Hindlimb muscle (tissue), 1 donor: ENCODE measurements at places on chromosomes 2 and 18. TPM values are rescaled to one million over a fixed set of nuclear protein-coding genes. Genes with fewer than 3 reads are reported as not detected.

GRCh38 chr2:75007819-75008218, 49.4 kb downstream of the POLE4 start:
- DNase-seq: no peak

GRCh38 chr18:74040459-74041332, 106.9 kb downstream of the FBXO15 start:
- DNase-seq: no peak

Gene RUFY4
- 0.13 TPM for polyA plus RNA-seq

Gene FKBP7
- 46.3 TPM for polyA plus RNA-seq

DNA sequence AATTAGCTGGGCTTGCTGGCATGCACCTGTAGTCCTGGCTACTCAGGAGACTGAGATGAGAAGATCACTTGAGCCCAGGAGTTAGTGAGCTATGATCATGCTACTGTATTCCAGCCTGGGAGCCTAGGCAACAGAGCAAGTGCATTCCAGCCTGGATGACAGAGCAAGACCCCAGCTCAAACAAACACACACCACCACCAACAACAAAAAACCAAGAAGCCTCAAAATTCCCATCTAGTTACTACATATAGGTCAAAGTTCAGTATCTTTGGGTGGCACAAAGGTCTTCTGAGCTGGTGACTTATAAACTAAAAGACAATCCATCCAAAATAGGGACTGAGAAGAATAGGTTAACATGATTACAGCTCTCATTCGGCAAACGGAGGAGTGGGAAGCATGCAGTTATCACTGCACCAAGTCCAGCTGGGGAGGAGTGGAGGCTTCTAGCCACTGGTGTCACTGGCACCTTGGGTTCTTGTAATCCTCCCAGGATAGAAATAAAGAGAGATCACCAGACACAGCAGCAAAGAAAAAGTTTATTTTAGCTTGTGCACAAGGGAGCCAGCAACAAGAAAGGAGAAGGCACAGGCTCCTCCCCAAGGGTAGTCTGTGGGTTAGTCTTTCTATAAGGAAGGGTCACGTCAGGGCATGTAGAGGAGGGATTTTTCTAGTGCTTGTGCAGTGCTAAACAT, 57.4 kb downstream of the SH2D6 start:
- DNase-seq: no peak

Gene RAPGEF4
- polyA plus RNA-seq: 2.5 TPM
